T-helper 9 cell (primary cell): ENCODE measurements at places on chromosomes 12 and 14.
A peak's percentile ranks its signal among the peaks of the same experiment; 100 is the strongest.

DNA sequence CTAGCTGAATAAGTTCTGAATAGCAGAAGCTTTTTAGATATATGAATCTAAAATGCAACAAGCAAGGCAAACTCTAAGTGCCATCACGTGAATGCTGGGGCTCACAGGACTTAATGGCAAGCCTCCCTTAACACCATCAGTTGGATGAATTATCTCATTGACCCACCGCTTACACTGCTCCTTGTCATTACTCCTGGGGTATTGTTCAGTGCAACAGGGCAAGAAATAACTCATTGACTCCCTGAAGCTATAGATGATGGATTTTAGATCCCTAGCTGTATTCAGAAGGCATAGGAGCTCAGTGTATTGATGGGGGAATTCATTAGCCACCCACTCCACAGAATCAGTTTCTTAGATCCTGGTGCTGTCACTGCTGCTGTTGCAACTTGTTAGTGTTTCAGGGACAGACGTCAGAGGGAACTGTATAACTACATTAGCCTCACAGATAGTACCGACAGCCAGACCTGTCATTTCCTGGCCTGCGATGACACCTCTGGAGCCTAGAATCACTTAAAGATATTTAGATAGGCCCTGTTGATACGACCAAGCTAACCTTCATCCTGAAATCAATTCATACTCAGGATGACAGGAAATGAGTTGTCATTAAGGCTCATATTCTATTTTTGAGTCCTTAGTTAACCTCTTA lies 735.3 kb downstream of the DIO2 start:
- DNase-seq, result no peak

DNA sequence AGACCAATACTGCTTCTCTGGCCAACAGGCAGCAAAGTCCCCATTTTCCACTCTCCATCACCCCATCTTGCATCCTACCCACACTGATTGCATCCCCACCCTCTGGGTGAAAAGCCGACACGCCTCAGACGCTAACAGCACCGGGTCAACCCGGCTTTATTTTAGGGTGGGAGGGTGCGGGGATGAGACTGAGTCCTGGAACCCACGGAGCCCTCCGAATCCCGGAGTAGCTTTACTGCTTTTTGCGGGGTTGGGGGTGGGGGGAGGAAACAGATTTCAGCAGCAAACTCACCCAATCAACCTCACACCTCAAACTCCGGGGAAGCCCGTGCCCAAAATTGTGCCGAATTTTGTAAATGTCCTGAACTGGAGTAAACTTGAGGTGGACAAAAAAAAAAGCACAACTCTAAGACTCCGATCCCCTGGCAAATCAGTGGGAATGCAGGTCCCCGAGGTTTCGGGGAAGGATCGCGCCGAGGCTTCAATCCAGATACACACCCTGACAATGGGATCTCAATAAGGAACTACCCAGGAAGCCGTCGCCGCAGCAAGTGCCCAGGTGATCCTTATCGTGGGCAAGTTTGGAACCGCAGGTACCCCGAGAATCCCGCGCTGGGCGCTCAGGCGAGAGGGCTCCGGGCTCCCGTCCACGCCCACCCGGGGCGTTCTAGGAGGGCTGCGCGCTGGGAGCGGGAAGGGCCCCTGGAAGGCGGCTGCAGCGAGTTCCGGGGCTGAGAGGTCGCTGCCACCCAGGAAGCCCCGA lies 1.1 kb downstream of the GCH1 start:
- peak; percentile 7 for DNase-seq

DNA sequence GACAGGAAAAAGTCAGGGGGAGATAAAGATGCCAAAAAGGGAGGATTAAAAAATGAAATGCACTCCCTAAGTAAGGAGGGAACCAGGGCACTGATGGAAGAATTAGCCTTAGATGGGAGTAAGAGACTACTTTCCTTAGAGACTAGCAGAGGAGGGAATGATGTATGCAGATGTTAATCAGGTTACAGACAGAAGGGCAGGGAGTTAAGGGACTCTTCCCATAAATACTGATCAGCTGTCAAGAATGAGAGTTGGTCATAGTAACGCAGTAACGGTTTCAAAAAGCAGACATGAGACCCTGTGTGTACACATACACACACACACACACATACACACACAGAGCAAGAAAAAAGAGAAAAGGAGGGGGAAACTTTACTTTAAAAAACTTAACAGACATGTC lies 93.4 kb downstream of the PHLDA1 start:
- DNase-seq, result no peak

DNA sequence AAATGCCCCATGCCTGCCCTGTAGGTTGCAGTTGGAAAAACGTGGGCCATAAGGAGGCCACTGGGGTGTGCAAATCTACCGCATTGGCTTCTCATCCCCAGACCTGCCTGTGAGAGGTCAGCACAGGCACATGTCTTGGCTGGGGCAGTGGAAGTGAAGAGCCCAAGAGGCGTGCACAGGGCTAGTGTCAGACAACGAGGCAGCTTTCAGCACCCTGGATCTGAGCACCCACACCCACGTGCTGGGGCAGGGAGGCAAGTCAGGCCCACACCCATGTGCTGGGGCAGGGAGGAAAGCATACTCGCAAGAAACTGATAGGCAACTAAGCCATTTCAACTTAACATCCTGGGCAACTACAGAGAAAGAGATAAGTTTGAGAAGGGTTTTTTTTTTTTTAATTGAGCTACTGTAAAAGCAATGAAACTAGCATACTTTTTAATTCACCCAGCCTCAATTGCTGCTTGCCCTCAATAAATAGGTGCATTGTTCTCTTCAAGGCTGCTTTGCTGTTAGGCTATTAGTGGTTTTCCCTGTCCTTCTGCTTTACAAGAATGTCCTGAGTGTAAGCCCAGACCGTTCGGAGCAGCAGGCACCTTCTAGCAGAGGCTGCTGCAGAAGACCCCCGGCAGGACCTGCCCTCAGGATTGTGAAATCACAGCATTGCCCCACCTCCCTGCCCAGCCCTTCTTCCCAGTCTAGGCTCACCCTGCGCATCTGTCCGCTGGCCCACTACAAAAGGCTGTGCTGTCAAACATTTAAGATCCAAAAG lies 355.3 kb upstream of the FKBP4 start:
- no peak for DNase-seq

DNA sequence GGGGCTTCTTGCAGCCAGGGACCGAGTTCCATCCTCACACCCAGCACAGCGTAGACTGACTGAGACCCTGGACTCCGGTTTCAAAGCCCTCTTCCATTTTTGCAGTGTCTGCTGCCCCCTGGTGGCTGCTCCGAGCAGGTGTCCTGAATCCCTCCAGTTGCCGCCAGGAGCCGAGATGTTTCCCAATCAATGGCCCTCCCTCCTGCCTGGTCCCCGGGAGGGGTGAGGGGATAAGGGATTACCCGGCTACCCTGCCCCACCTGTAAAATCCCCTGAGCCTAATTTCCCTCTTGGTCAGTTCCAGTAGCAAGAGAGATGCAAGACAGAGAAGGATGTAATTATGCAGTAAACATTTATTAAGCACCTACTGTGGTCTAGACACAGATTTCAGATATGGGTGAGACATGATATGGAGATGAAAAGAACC lies 55.0 kb downstream of the PHETA1 start:
- DNase-seq, result peak; percentile 70

GRCh38 chr14:98826618-98827017 lies 445.4 kb downstream of the BCL11B start:
- DNase-seq, result no peak

DNA sequence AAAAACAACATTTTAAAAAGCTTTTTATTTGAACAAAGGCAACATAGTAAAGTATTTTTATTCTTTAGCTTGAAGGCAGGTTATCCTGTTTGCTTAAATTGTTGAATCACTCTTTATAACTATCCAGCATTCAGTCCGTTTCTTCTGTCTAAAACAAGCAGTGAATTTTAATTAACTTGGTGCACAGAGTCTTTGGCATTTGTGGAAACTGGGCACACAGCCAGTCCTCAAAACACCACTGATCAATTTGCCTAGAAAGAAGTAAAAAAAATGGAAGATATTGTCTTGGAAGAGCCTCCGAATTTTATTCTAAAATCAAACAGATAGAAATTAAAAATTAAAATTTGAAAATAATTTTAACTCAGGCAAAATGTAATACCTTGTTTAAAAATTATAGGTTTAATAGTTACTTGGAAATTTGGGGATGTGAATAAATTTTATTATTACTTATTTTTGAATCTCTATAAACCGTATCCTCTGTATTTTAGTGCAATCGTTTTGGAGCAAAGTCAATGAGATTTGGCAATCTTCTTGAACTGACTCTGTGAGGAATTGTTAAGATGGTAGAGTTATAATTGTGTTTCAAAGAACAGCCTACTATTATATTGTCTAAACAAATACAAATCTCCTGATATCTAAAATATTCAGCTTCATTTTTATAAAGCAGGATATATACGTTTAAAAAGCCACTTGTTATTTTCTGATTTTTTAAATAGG lies 927.0 kb downstream of the SLC16A7 start:
- no peak for DNase-seq

- no peak for DNase-seq
Observed at GRCh38 chr12:57389033-57389432, 41.8 kb downstream of the R3HDM2 start.

- peak; percentile 9 for DNase-seq
Observed at GRCh38 chr12:44874981-44875416, 1.1 kb downstream of the NELL2 start.
